ENCODE measurements at places on chromosomes 3 and 15.

DNA sequence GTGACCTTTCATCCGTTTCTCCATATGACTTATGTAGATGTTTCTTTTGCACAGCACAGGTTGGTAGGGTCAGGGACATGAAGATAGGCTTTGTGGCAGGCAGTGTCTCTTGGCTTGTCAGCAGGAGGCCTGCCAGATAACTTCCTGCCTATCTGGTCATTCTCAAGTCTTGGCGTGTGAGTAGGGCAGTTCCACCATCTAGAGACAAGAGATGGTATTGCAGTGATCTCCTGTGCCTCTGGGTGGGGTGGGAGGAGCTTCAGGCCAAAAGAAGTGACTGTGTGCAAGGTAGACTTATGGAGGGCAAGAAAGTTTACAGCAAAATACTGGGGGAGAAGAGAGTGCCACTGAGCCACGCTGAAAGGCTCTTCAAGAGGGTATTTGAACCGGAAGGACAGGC, 11.0 kb downstream of the TEX264 start:
- DNase-seq, result peak; percentile 51

DNA sequence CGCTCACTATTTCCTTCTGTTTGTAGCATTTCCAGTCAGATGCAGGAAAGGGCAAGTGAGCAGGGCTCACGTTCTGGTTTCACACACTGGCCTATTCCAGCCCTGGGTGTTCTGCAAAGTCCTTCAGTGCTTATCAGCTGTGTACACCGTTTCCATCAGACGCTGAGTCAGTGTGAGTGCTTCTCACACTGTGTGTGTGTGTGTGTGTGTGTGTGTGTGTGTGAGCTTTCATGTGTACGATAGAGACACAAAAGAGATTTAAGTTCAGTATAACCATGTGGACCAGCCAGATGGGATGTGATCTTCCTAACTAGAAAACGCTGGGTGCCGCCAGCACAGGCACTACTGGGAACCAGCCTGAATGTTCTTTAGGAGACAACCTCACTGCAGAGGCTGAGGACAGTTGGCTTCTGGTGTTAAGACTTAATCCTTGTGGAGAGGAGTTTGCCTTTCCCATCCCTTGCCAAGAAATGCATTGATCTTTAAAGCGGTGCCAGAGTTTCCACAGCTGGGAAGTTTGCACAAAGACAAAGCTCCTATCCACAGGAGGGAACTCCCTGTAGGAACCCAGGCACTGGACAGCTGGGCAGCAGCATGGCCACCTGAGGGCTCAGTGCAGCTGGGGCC, 3.9 kb upstream of the CHSY1 start:
- no peak for DNase-seq

- no peak for DNase-seq
Observed at GRCh38 chr3:69288161-69288895, 97.6 kb downstream of the FRMD4B start.

GRCh38 chr3:16460886-16461285, 52.6 kb downstream of the RFTN1 start:
- no peak for DNase-seq

- DNase-seq, result no peak
Observed at GRCh38 chr3:121894301-121894990, at the start of gene SLC15A2. Gene SLC15A2 (plus strand): TSS chr3:121894401. CDS start chr3:121894477, 76 bp downstream.

DNA sequence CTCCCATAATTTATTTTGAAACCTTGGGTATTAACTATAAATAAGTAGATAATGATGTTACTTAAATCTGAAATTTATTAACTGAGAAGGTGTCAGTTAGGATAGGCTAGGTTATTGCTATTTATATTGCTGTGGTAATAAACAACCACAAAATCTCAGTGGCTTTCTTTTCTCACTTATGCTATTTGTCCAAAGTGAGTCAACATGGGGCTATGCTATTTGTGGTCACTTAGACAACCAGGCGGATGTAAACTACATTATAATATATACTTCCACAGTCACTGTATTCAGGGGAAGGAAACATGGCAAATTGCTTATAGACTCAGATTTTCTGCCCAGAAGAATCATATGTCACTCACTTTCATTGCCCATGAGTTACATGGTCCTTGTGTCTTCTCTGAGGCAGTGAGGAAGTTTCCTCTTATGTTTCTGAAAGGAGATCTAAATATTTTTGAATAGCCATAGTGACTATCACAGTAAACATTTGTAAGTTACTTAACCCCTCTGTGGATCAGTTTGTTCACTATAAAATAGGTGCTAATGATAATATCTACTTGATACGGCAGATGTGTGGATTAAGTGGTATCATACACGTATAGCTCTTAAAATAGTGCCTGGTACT, 19.8 kb downstream of the HMG20A start:
- no peak for DNase-seq

DNA sequence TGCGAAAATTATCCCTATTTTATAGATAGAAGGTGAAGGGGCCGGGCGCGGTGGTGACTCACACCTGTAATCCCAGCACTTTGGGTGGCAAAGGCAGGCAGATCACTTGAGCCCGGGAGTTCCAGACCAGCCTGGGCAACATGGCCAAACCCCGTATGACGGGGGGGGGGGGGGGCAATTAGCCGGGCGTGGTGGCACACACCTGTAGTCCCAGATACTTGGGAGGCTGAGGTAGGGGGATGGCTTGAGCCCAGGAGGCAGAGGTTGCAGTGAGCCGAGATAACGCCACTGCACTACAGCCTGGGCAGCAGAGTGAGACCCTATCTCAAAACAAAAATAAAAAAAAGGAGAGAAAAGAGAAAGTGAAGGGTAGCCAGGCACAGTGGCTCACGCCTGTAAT, 1.4 kb downstream of the AAGAB start:
- DNase-seq, result no peak

- no peak for DNase-seq
Observed at GRCh38 chr3:129482721-129483120, 42.7 kb downstream of the IFT122 start.

GRCh38 chr15:48582452-48583247, 62.9 kb downstream of the FBN1 start:
- no peak for DNase-seq

DNA sequence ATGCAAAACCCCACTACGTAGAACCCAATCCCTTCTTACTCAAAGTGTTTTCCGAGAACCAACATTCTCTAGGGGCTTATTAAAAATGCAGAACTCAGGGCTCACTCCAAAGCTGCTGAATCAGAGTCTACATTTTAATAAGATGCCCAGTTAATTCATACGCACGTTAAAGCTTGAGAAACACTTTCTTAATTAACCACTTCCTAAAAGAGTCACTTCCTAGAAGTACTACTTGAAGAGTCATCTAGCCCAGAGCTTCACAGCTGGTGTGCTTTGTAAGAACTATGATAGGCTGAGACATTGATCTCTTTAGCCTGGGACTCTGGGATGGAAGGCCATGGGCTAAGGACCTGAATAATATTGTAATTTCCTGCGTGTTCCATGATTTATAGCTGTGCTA, 9.0 kb downstream of the COL6A5 start:
- DNase-seq, result peak; percentile 2

GRCh38 chr15:35647303-35647702, 101.3 kb upstream of the DPH6 start:
- no peak for DNase-seq

- DNase-seq, result no peak
Observed at GRCh38 chr3:197748597-197749314, 927 bp upstream of the FYTTD1 start.

GRCh38 chr3:64825404-64826120, 137.8 kb upstream of the ADAMTS9 start:
- DNase-seq, result no peak

DNA sequence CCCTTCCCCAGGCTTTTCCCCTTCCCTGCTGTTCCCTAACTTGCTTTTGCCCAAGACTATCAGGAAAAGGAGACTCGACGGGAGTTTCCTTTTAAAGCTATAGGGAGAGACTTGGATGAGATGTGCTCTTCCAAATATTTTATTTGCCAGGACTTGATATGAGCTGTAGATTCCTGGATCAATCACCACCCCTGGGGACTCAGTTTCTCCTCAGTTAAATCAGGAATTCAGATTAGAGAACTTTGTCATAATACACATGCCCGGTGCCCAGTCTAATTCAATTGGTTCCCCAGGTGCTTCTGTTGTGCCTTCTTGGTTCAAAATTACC, 46.6 kb downstream of the SMAD6 start:
- no peak for DNase-seq

GRCh38 chr3:50436114-50436674, 67.2 kb downstream of the CACNA2D2 start:
- DNase-seq, result peak; percentile 23

DNA sequence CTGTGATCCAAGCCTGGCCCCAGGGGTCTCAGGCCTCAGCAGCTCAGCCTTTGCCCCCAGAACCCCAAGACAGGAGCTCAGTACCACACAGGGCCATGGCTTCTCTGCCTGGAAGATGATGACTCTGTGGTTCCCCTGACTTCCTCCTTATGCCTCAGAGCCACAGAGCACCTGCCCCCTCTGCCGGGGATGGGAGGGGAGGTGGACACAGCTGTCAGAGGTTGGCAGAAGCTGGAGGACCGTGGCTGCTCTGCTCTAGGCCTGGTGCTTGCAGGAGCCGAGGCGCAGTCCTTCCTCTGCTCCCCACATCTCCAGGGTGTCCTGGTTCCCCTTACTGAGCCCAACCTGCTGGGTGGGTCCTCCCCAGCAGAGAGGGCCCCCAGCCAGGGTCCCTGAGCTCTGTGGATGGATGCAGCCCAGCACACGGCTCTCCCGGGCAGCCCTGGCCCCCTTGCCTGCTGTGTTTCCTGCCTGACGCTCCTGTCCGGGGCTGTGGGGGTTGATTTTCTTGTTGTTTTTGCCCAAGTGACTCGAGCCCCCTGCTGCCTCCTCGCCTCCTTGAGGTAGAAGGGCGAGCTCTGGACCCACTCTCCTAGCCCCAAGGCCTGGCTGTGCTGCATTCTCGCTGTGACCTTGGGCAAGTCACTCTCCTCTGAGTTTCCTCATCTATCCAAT, 36.6 kb downstream of the PSTPIP1 start:
- DNase-seq, result no peak
